Glomerular endothelial cell (primary cell): ENCODE measurements at places on chromosomes 12 and 14. TPM values are rescaled to one million over a fixed set of nuclear protein-coding genes. Genes with fewer than 3 reads are reported as not detected.

GRCh38 chr14:30995689-30996088 is 29.8 kb upstream of the AP4S1 start:
- no peak for DNase-seq

GRCh38 chr12:115296613-115297198 is 612.7 kb upstream of the TBX3 start:
- no peak for DNase-seq

GRCh38 chr14:104889375-104889757 is 24.3 kb downstream of the CEP170B start:
- no peak for DNase-seq

- DNase-seq: no peak
Measured at GRCh38 chr12:63308671-63309070, 157.7 kb upstream of the AVPR1A start.

DNA sequence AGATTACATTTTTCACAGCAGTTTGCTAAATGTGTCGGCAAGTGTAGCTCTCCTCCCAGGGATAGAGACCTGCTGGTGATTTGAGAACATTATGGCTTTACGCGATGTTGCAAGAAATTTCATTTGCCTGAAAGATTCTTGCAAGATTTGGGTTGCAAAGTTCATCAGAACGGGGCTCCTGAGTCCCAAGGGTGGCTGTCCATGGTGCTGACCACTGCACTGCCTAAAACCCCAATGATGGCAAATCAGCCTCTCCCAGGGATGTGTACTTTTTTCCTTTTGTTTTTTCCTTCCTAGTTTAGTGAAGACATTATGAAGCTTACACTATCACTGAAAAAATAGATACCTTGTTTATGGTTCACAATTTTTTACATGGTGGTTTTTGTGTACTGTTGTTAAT is 85.4 kb downstream of the WSCD2 start:
- DNase-seq: no peak

DNA sequence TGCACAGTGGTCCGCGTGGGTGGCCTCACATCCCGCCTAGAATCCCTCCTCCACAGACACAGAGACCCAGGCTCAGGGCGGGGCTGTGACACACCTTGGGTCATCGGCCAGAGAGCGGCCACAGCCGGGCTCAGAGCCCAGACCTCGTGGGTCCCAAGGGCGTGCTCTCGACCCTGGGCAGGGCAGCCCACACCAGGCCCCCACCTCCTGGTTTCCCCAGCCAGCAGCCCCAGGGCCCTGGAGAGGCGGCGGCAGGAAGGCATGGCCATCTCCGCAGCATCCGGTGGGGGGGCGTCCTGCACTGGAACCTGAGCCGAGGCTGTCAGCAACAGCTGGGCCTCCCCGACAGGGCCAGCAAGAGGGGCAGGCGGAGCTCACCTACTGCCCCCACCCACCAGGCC is 15.2 kb downstream of the JAG2 start:
- DNase-seq: no peak

DNA sequence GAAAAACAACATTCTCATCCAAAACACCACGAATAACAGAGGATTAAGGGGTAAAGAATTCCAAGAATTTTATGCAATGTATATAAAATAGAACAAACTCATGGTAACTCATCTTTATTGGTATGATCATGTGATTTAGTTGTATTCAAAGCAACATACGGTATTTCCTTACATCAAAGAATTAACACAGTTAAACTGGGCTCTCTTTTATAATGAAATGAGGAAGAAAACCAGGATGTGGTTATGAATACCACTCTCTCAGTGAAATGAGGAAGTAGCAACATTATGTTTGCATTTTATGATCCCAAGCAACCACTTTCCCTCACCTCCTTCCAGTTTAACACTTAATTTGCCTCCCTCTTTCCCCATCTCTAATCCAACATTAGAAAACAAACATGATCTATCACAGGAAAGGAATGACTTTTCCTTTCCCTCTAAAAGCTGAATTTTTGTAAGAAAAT is 22.9 kb downstream of the SPTLC2 start:
- DNase-seq: no peak

DNA sequence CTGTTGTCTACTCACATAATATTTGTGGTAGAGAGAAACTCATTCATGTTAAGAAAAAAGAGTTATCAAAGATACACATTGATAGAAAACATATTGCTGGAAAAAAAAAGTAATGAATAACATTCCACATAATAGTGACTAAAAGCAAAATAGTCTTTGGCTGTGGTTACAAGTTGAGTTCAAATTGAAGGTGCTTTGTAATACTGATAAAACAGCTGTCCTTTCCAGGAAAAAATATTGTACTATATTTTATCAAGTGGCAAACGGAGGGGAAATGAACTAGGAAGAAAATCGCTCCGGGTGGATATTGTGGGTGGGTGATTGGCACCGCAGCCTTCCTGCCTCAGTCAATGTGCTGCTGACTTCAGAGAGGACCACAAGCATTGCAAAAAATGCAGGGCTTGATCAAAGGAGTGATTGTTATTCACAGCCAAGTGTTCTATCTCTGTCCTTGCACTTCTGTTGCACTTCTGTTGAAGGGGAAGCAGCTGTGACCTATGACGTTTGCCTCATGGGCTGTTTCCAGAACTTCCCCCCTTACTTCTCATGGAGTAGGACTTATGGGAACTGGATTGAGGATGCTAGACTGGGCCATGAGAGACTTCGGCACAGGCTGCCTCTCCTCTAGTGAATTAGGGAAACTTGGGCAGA is 114.4 kb downstream of the VRK1 start:
- DNase-seq: no peak

GRCh38 chr12:67572492-67572891 is 76.1 kb upstream of the DYRK2 start:
- no peak for DNase-seq

DNA sequence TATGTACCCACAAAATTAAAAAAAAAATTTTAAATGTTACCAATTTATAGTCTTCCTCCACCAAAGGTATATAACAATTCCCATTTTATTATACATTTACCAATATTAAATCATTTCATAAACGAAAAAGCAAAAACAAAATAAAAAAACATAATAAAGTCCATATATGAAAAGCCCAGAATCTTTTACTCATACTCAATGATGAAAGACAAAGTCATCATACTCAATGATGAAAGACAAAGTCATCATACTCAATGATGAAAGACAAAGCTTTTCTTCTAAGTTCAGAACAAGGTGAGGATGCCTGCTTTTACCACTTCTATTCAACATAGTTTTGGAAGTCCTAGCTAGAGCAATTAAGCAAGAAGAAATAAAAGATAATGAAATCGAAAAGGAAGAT is 28.1 kb downstream of the TMEM116 start:
- DNase-seq: no peak

- DNase-seq: no peak
Measured at GRCh38 chr12:110869026-110869425, 22.2 kb downstream of the CCDC63 start.

DNA sequence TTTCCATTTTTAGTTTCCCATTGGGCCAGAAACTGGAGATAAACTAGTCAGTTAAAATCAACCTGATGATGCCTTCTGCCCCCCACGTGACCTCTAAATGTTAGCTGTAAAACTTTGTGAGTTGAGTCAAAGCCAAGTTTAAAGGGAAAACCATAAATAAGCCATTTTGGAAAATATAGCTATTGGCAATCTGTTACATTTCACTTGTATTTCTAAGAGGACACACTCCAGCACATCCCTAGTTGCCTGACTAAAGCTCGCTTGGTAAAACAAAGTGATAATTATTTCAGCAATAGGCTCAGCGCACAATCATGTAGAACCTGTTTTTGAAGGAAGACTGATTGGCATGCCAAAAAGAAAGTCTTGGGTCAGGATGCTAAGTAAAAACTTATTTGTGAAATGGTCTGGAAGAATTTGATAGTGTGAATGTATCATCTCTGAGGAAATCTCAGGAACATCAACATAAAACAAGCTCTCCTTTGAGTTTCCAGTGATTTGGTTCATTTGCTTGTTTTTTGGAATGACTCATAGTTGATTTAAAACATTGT is 49.2 kb upstream of the AEBP2 start:
- DNase-seq: no peak

DNA sequence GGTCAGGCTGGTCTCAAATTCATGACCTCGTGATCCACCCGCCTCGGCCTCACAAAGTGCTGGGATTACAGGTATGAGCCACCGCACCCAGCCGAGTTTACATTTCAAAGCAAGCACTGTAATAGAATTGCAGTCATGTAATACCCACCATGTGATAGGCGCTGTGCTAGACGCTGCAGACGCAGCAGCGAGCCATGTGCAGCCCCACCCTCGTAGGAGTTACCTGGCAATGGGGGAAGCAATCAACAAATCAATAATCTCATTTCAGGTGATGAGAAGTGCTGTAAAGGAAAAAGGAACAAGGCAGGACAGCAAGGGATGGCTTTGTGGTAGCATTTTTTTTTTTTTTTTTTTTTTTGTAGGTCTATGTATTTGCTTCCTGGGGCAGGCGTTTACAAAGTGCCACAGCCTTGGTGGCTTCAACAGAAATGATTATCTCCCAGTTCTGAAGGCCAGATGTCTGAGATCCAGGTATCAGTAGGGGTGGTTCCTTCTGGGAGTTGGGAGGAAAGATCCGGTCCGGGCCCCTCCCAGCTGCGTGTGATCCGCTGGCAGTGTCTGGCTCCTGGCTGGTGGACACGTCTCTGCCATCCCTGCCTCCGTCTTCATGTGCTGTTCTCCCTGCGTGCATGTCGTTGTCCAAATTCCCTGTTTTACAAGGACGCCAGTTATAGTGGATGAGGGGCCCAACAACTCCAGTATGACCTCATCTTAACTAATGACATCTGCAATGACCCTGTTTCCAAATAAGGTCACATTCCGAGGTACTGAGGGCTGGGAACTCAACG is 72.8 kb downstream of the TNFAIP2 start:
- DNase-seq: no peak

The TMEM132C gene
- total RNA-seq: not detected in 2 replicates

The IL22 gene
- not detected in 2 replicates for total RNA-seq

The FMNL3 gene
- 86.0 and 148 TPM in 2 replicates for total RNA-seq

The GLI1 gene
- 0.12 and 0.19 TPM in 2 replicates for total RNA-seq

The STX2 gene
- 35.1 and 36.7 TPM in 2 replicates for total RNA-seq

The SLC8A3 gene
- total RNA-seq: 0.06 TPM in 1 of 2 replicates, not detected in the other

The DEGS2 gene
- not detected in 2 replicates for total RNA-seq

The MIP gene
- total RNA-seq: 0.15 TPM in 1 of 2 replicates, not detected in the other

The HECTD1 gene
- total RNA-seq: 122 and 134 TPM in 2 replicates
